ENCODE measurements at places on chromosomes 3 and 15.

DNA sequence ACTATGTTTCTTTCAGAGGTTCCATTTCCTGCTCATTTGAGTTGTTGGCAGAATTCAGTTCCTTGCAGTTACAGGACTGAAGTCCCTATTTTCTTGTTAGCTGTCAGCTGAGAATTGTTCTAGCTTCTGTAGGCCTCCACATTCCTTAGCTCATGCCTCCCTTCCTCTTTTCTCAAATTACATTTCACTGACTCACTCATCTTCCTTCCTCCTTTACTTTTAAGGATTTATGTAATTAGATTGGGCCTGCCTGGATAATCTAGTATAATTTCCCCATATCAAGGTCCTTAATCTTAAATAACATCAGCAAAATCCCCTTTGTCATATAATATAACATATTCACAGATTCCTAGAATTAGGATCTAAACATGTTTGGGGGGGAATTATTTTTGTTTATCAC lies 40.6 kb upstream of the RBMS3 start:
- peak; percentile 18 for DNase-seq

- DNase-seq: no peak
These were observed 46.6 kb downstream of the ZFAND6 start for GRCh38 chr15:80106051-80106450.

GRCh38 chr3:101870138-101870537 lies 20.8 kb downstream of the NFKBIZ start:
- DNase-seq: no peak

- DNase-seq: no peak
These were observed 124.3 kb upstream of the LSAMP start for GRCh38 chr3:116569611-116570010.

DNA sequence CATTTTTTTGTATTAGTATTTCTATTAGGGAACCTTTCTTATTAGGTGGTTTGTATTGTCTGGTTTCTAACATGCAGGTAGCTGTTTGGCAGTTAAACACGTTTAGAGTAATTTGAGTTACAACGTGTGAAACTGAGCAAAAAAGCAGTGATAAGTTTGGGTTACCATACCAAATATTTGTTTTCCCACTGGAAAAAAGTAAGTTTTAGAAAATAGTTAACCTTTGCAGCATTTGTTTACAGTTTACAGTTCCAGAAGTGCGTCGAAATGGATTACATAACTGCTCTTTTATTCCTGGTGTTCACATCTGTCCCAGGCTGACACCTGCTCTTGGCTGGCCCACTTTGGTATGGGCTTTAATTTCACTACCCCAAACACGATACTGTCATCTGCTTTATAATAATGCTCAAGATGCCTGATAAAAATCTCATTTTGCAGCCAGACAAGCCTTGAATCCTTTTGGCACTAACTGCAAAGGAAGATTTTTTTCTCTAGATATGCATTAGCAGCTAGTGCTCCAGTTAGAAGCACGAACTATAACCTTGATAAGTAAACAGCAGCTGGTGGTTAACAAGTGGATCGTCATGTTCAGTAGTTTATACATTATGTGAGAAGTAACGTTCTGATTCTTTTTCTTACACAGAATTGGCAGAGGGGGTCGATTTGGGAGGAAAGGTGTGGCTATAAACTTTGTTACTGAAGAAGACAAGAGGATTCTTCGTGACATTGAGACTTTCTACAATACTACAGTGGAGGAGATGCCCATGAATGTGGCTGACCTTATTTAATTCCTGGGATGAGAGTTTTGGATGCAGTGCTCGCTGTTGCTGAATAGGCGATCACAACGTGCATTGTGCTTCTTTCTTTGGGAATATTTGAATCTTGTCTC lies 5.3 kb downstream of the EIF4A2 start:
- DNase-seq: no peak

GRCh38 chr15:41928637-41929620 lies 35.1 kb upstream of the SPTBN5 start:
- DNase-seq: no peak

All from hepatic stellate cell (primary cell).